ENCODE measurements at places on chromosomes 7 and 10.

DNA sequence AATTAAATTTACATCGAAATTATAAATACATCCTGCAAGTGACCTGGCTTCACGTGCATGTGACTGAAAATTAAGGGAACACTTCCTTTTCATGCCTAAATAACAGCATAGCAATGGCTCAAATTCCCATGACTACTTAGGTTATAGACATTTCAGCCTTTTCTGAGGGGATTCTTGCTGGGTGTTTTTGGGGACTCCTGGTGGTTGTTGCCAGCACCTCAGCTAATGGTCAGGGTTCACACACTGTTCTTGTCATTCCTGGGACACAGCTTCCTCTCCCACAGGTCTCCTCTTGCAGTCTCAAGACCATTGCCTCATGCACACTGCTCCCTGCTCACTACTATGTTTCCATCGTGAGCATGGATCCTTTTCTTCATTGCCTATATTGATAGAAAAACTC lies 148.9 kb upstream of the GLI3 start:
- DNase-seq = no peak

DNA sequence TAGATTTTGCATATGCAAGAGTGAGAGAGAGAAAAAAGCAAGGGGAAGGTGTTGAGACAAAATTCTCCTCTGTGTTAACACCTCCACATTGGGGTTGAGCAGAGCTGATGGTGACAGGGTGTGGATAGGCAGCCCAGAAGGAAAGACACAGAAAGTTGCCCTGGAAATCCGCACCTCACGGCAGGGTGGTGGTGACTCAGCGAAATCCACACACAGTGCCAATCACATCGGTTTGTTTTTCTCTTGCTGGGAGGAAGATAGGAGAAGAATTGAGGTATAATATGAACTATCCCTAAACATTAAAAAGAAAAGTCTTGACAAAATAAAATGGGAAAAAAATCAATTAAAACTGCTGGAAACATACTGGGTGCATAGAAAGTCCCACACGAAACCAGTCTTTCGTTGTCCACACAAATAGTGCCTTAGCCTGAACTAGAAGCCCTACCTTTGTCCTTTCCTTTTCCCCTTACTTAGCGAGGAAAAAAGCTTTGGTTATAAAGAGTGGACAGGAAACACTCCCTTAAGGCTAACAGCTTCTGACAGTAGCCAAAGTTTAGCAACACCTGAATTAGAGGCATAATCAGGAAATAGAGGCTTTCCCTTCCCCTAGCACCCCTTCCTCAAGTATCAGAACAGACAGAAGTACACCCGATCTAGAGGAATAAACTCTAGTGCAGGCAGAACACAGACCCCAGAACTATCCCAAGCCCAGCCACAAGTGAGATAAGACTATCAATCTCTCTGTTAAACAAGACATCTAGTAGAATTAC lies 39.2 kb upstream of the DNAJC1 start:
- DNase-seq = no peak

- no peak for DNase-seq
Measured at GRCh38 chr7:131683536-131684125, 127.2 kb upstream of the PODXL start.

GRCh38 chr10:10364902-10365301 lies 652.8 kb upstream of the CELF2 start:
- DNase-seq = no peak

- no peak for DNase-seq
Measured at GRCh38 chr10:132972986-132973902, 30.9 kb upstream of the CFAP46 start.

DNA sequence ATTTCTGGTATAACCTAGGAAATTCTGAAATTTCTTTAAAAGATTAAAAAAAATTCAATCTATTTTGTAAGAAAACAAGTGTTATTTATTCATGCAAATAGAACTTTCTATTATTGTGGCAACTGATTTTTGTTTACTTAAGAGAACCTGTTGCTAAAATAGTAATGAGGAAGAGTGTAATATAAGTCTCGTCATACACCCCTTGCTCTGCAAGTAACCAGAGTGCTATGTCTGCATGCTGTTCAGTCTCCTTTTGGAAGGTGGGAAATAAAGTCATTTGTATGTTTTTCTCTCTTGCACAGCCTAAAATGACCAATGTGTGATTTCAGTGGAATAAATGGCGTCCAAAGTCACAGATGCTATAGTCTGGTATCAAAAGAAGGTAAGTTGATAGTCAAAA lies 41.3 kb downstream of the PHTF2 start:
- DNase-seq = no peak

- peak; percentile 18 for DNase-seq
Measured at GRCh38 chr7:75617634-75618234, 121.0 kb downstream of the HIP1 start.

DNA sequence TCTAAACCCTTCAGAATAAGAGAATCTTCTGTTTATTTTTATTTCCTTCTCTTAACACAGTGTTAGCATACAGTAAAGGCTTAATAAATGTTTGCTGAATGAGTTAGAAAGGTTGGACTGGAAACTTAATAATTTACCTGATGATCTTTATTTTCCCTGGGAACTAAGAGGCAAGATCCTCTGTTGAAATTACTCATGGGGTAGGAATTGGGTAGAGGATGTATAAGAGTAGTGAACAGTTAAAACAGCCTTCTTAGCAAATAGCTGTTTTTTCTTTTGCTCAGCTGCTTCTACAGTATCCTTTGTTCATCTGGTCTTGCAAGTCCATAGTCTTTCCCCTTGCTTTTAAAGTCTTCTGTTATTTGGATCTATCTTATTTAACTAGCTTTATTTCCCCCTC lies 80.0 kb downstream of the AKAP9 start:
- DNase-seq = no peak

Measured in stimulated activated CD8-positive, alpha-beta memory T cell treated with anti-CD3 and anti-CD28 coated beads, Interleukin-7, amount 100 ng/mL, for 24 hours (primary cell).